ENCODE measurements at places on chromosomes 1 and 21. TPM values are rescaled to one million over a fixed set of nuclear protein-coding genes. Genes with fewer than 3 reads are reported as not detected.

Gene IL23R
- total RNA-seq = not detected

Gene BNIPL
- total RNA-seq = not detected

Gene UBQLN4
- 33.1 TPM for total RNA-seq

Gene ITSN1
- total RNA-seq = 65.2 TPM

Gene CFHR3
- not detected for total RNA-seq

Gene KIF17
- total RNA-seq = 11.8 TPM

Gene SERTAD4
- total RNA-seq = 3.3 TPM

Gene FMOD
- 0.19 TPM for total RNA-seq

Gene FCAMR
- total RNA-seq = not detected

Gene ZNF695
- 3.0 TPM for total RNA-seq

Gene HPCAL4
- not detected for total RNA-seq

Gene RAVER2
- 10.5 TPM for total RNA-seq

Gene FGR
- total RNA-seq = under 0.01 TPM

Gene S100B
- total RNA-seq = not detected

Gene TGFBR3
- 18.1 TPM for total RNA-seq

Gene FCER1A
- not detected for total RNA-seq

Gene KIF26B
- 0.67 TPM for total RNA-seq

Gene SPOCD1
- total RNA-seq = 53.6 TPM

Gene POU2F1
- 13.7 TPM for total RNA-seq

Gene SYTL1
- total RNA-seq = under 0.01 TPM

Gene KCNH1
- total RNA-seq = 0.10 TPM

Gene SRGAP2
- total RNA-seq = 149 TPM

Gene DTL
- 28.4 TPM for total RNA-seq

Gene AMY2A
- not detected for total RNA-seq

Gene KCNK1
- not detected for total RNA-seq

Gene SAMD13
- total RNA-seq = 2.4 TPM

Gene CRNN
- total RNA-seq = not detected

Gene ADAM30
- not detected for total RNA-seq

Gene MNDA
- total RNA-seq = not detected

Gene S100A7
- total RNA-seq = not detected
